ENCODE measurements at places on chromosomes 3 and 15.

DNA sequence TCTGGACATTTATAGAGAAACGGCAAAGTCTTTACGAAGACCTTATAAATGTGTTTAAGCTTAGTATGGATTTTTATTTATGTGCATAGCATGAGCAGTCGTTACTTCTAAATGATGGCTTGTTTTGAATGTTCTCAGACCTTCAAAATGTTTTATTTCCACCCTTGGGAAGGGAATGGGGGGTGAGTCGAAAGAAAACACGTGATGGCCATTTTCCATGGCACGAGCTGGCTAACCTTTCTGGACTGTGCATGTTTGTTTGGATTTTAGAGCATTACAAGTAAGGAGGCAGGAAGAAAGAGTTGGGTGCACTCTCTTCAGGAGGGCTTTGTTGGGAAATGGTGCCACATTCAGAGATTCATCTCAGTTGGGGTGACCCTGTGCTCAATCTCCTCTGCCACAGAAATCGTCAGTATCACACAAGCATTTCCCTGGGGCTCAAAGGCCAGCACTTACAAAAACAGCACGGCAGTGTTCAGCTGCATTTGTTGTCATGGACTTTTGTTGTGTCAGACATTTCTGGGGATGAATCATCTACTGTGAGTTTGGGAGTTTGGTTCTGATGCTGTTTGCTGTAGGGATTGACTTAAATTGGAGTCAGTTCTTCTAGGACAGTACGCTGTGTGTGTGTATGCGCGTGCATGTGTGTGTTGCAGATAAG lies 52.3 kb upstream of the ADAMTS9 start:
- no peak for DNase-seq

- DNase-seq = no peak
Observed at GRCh38 chr15:83914906-83915305, 261.0 kb downstream of the ADAMTSL3 start.

DNA sequence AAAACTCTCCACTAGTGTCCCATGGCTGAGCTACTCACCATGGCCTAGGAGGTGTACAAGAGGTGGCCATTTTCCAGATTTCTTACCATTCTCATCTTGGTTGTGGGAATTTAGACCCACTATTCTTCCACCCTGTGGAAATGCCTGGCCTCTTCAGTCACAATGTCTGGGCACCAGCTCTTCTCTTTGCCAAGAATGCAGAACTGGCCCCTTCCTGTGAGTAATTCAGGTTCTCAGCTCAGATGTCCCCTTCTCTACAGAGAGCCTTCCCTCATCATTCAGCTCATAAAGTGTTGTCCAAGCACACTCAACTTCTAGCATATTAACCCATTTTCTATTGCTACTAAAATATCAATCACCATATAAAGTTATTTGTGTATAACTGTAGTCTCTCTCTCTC lies 575.5 kb upstream of the KCNMB2 start:
- DNase-seq = no peak

GRCh38 chr3:127124120-127124519 lies 68.8 kb upstream of the PRR23E start:
- DNase-seq = no peak

- DNase-seq = no peak
Observed at GRCh38 chr15:44199393-44199792, 4.3 kb upstream of the FRMD5 start.

DNA sequence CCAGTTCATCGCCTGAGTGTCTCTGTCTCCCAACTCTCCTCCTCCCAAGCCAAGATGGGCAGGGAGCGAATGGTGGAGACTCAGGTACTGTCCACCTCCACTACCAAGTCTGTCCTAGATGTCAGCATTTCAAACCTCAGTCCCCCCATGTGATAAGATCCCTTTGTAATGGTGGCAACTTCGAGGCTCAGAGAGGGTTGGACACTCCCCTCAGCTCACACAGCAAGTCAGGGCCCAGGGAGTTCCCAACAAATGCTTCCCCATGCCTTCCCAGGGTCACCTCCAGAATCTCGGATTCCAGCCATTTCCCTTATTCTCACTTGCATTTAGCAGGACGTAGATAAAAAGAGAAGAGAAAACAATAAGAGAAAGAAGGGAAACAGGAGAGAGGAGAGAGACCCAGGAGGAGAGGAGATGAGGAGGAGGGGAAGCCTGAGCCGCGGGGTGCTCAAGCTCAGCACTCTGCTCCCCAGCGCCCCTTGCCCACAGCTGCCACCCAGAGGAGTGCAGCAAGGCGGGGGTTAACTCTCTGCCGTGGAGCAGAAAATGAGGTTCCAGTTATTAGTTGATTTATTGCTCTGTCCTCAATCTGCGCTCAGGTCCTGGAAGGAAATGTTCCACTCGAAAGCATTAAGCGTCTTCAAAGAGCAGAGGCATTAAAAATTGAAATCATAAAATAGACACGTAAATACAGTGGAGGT lies 84.1 kb upstream of the LINGO1 start:
- no peak for DNase-seq

GRCh38 chr3:196726788-196727675 lies 12.6 kb upstream of the PAK2 start:
- no peak for DNase-seq

- no peak for DNase-seq
Observed at GRCh38 chr3:37183375-37183831, 9.0 kb upstream of the LRRFIP2 start.

DNA sequence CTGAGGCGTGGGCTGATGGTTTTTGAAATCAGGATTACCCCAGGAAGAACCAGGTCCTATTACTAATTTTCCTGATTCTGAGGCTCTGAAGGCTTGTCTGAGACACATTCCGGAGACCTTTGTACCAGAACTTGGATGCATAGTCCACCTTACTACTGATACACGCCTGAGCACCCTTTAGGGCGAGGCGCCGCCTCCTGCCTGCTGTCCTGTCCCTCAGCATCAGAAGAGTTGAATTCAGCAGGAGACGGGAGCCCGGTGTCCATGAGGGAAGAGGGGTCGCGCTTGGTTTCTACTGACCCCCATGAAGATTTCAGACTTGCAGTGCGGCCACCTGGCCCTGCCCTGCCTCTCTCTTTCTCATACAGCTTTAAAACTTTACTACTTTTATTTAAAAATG lies 49.9 kb downstream of the KLF13 start:
- DNase-seq = no peak

- DNase-seq = peak; percentile 44
Observed at GRCh38 chr15:82045179-82045891, 483 bp downstream of the MEX3B start.

GRCh38 chr3:149898771-149899170 lies 71.9 kb downstream of the PFN2 start:
- DNase-seq = no peak

DNA sequence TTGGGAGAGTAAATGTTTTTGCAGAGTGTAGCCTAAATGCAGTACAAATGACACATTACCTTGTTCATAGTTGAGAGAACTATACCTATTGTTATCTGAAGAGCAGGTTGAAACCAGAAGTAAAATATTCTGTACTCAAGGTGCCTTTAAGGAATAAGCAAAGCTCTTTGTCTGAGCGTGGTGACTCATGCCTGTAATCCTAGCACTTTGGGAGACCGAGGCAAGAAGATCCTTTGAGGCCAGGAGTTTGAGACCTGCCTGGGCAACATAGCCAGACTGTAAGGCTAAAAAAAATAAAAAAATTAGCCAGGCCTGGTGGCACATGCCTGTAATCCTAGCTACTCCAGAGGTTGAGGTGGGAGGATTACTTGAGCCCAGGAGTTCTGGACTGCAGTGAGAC lies 2.2 kb upstream of the RNF13 start:
- DNase-seq = no peak
